ENCODE measurements at places on chromosomes 4 and X.

- DNase-seq = no peak
Observed at GRCh38 chr4:7074426-7074825, 6.6 kb upstream of the GRPEL1 start.

DNA sequence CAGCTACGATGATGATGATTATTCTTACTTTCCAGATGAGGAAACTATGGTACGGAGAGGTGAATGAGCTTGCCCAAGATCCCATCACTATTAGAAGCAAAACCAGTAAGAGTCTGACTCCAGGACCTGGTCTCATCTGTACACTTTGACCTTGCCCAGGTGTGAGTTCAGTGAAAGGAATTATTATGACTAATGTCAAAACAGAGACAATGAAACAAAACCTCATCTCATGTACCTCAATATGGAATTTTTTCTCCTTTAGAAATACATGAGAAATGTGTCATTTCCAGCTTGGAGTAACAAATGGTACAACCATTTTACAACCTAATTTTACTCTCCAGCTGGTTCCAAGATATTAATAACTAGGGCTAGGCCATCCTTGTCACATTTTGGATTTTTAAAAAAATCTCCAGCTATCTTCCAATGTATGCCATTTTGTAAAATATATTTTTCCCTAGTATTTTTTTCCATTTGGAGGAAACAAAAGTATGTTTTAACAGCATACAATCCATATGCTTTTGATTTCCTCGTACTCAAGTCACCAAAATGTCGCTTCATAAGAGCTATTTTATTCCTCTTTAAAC is 213.8 kb downstream of the PTTG2 start:
- no peak for DNase-seq

- DNase-seq = no peak
Observed at GRCh38 chr4:18813055-18813454, 791.5 kb upstream of the LCORL start.

DNA sequence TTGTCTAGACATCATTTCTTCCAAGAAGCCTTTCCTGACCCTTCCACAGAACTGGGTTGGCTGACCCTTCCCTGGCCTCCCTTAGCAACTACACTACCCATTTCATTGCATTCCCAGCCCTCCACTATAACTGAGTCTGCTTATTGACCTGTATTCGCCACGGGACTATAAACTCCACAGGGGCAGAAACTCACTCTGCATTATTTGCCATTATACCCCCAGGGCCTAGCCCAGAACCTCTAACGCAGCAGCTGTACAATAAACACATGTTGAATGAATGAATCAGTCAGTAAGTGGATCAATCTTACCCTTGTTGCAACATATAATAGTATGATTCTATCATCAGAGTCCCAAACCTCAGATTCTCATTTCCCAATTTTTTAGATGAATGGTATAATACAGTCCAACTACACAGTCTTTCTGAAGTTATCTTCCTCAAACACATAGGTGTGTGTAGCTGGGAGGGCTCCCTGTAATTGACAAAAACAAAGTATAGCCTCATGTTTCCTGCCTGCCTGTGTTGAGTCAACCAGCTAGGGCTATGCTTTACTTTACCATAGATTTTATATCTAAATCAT is 209.3 kb downstream of the CHIC2 start:
- DNase-seq = no peak

- no peak for DNase-seq
Observed at GRCh38 chrX:69060631-69061408, 104.4 kb downstream of the PJA1 start.

GRCh38 chr4:174853629-174854028 is 24.6 kb upstream of the GLRA3 start:
- DNase-seq = no peak

DNA sequence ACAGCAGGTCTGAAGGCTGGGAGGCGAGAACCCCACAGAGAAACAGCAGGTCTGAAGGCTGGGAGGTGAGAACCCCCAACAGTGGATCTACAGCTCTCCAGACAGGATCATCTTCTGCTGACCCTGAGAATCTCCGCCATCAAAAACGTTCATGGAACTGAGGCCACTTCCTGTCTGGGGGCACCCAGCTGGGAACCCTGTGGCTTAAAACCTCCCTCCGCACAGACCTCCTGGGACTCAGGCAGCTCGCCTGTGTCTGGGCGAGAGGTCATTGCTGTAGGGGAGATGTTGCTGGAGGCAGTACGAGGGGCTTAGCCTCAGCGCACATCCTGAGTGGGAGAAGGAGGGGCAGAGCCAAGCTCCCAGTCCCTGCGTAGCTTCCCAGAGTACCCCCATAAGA is 15.1 kb upstream of the CLDN24 start:
- DNase-seq = no peak

- DNase-seq = no peak
Observed at GRCh38 chrX:24428516-24428915, 36.6 kb upstream of the PDK3 start.

DNA sequence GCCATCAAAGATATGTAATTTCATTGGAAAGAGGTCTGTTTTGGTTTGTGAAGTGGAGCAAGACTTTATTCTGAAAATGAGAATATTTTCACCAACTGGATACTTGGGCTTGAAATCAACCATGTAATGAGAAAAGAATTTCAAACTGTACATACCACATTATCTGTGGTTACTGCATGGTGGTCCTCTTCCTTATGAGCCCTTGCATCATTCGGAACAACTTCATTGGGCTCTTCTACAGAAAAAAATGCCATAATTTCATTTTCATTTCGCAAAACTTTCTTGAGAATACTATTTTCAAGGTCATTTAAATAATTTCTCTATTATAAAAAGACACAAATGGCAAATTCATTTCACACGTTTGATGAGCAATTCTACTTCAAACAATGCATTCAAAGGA is 148.6 kb upstream of the RPS6KA6 start:
- no peak for DNase-seq

- no peak for DNase-seq
Observed at GRCh38 chrX:115393271-115393670, 103.8 kb downstream of the LUZP4 start.

DNA sequence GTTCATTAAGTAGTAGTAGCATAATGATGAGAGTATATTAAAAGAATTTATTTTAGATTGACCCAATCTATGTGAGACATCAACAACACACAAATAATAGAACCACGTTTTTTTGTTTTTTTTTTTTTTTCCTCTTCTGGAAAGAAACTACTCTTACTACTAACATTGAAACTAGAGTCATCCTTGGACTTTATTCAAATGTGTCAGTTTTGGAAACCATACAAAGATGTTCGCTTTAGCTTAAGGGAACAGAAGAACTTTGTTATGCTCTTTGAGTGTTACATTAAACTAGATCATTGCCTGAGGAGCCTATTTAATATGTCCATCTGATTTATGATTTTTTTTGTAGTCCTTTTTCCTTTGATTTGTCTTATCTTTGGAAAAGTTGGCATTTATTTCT is 166.7 kb downstream of the RPA4 start:
- no peak for DNase-seq

DNA sequence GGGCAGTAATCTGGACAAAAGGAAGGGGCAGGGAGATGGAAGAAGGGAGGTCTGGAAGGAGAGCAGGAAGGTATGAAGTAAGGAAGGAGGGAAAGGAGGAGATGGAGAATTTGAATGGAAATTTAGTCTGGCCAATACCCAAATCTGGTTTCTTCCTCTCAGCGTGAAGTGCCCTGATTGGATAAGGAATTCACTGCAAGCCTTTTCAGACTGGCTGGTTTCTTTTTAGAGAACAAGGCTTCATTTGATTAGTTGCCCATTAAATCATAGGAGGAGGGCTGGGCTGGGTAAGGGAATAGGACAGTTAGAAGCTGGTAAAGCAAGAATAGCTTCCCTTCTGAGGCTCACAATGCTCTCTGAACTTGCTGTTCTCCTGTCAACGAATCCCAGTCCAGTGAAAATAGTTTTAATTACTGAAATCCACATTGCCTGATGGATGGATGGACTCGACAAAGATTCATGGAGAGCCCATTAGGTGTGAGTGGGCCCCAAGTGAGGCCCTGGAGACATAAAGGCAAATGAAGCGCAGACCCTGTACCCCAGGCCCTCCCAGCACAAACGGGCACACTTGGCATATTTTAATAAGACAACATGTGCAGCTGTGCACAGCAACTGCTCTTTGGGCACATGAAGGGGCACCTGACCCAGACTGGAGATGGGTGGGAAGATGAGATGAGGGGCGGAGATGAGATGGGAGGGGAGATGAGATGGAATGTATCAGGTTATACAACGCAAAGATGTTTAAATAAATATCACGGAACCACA is 347.1 kb upstream of the GATB start:
- DNase-seq = no peak

DNA sequence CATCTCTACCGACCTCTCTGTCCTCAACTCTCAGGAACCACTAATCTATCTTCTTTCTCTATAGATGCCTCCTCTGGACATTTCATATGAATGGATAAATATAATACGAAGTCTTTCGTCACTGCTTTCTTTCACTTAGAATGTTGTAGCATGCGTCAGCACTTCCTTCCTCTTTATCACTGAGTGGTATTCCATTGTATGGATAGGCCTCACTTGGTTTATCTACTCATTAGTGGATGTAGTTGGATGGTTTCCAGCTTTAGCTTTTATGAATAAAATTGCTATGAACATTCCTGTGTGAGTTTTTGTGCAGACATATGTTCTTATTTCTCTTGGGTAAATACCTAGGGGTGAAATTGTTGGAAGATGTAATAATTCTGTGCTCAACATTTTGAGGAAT is 528.2 kb upstream of the FAT1 start:
- no peak for DNase-seq

DNA sequence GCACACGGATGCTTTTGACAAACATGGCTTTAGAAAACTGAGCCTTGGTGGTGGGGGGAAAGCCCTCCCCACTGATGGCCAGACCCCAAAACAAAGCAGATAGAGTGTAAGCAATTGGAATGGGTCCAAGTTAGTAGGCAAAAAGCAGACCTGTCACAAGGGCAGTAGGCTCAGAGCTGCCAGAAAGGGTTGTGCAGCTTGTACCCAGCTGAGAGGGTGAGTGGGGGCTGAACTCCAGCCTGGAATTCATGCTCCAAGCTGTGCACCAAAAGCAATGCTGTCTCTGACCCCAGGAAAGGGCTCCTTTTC is 101.1 kb upstream of the TEX13D start:
- no peak for DNase-seq

DNA sequence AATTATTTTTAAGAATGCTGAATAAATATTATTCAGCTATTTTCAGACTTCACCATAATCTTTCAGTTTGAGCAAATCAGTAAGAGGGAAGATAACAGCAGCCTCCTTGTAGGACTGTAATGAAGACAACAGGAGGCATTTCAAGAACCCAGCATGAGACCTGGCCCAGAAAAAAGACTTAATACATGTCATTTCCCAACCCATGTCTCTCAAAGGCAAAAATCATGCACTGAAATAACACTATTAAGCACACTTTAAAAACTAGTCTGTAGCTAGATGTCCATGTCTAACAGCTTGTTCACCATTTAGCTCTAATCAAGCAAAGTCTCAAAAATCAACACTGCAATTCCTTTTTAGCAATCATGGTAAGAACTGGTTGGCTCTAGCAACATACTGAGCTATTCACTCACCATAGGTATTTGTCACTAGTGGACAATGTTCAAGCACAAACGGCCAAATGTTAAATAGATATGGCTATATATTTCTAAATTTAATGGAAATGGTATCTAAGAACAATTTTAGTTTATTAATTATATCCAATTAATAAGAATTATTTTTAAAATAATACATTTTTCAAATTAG is 109.9 kb downstream of the WDFY3 start:
- no peak for DNase-seq

DNA sequence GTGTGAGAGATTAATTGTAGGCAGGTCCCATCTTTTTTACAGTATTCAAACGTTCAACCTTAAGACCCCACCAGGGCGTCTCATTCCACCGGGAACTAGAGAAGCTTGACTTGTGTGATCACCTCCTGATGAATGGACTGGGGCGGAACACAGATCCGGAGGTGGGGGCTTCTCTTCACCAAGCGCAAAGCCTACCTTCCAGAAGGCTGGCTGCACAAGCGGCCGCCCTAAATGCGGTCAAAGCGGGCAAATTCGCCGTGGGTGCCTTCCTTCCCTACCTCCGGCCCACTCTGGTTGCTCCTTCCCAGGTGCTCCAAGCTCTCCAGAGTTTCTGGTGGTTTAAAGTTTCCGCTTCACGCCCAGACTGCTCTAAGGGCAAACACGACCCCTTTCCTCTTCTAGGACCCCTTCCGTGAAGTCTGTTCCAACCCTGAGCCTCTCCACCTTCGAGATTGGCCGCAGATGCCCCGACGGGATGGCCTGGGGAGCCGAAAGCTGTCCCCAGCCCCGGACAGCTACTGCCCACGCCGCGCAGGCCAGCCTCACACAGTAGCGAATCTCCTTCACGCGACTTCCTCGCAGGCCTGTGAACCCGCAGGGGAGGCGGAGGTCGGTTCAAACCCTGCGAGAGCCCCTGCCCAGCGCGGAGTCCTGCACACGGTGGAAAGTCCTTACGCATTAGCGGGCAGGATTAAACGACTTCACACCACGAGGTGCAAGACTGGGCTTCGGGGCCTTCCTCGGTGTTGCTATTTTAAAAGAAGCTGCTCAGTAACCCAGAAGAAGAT is 1.6 kb upstream of the WWC2 start:
- DNase-seq = no peak

- DNase-seq = no peak
Observed at GRCh38 chr4:113502906-113503305, 258.6 kb downstream of the CAMK2D start.

DNA sequence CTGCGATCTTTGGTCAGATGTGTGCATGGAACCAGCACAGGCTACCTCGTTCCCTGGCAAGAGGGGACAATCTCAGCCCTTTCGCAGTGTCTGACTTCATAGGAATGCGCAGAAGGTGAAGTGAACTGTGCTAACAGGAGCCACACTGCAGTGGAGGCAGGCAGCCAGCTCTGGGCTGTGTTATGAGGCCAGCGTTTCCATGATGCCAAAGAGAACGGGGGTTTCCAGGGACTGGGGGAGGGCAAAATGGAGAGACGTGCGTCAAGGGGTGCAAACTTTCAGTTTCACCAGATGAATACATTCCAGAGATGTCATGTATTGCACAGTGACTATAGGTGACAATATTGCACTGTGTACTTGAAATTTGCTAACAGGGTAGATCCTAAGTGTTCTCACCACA is 30.4 kb downstream of the CLDN34 start:
- no peak for DNase-seq
